ENCODE measurements at places on chromosomes 5 and 9.

GRCh38 chr5:34597034-34598027 is 58.8 kb upstream of the RAI14 start:
- no peak for DNase-seq

DNA sequence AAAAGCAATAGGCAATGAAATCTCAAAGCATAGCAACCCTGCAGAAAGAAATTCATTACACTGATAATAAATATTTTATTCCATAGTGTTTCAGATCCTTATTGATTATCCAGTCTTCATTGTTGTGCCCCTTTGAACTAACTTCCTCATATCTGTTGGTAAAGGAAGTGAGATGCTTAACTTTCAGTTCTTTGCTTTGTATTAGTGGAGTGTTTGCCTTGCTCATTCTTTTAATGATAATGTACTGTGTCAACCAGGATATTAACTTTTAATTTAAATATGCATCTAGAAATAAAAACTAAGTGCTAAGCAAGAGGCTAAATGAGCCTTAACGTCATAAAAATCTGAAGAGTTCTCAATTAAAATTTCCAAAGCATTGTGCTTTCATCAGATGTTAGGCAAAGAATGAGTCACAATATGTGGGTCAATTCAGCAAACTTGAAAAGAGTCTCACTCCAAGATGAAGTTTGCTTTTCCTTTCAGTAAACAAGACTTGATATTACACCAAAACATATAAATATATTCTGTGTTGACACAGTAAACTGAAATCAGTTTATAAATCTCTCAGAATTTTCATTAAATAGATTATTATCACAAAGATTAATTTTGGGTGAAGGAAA is 105.9 kb downstream of the GIN1 start:
- no peak for DNase-seq

DNA sequence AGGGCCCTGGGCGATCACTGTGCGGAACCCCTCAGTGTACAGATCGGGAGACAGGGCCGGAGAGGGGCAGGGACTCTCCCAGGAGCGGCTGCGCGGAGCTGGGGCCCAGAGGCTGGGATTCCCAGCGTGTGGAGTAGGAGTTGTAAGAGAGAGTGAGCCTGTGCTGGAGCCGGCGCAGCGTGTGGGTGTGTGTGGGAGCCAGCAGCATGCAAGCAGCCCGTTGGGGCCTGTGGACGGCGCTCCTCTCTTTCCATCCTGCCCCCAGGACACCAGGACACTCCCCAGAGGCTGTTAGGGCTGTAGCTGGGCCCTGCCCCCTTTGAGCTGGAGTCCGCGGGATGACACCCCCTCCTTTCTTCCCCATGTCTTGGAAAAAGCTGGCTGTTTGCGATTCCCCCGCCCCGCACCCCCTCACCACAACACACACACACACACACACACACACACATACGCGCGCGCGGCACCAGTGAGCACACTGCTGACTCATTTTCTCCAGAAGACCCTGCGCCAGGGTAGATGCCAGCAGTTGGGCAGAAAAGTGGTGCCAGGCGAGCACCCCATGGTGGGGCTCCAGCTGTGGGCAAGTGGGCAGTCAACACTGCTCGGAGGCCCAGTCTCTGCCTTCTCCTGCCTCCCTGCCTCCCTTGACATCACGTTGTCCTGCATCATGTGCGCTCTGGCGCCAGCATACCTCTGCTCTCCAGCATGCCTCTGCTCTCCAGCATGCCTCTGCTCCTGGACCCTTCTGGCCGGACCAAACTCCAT is 1.5 kb downstream of the COL27A1 start:
- peak; percentile 63 for DNase-seq

- DNase-seq, result no peak
Measured at GRCh38 chr9:14247577-14247976, 66.4 kb downstream of the NFIB start.

DNA sequence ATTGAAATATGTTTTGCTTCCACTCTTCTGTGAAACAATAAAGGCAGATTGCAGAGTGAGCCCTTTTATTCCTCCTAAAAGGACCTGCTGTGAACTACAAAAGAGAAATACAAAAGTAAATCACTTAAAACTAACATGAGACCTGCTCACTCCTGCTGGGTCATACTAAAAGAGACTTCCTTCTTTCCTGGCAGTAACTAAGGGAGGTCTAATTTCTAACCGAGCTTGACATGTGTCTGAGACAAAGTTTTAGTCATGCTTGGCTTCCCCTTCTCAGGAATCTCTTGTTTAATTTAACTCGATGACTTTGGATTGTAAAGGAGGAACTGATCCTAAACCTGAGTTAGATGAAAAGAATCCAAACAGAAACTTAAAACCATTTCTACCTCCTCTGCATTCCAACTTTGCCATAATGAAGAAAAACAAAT is 86.4 kb upstream of the CDH6 start:
- DNase-seq, result peak; percentile 12

GRCh38 chr9:124209279-124209678 is 48.5 kb upstream of the NEK6 start:
- peak; percentile 58 for DNase-seq
